ENCODE measurements at places on chromosomes 5 and 9.

DNA sequence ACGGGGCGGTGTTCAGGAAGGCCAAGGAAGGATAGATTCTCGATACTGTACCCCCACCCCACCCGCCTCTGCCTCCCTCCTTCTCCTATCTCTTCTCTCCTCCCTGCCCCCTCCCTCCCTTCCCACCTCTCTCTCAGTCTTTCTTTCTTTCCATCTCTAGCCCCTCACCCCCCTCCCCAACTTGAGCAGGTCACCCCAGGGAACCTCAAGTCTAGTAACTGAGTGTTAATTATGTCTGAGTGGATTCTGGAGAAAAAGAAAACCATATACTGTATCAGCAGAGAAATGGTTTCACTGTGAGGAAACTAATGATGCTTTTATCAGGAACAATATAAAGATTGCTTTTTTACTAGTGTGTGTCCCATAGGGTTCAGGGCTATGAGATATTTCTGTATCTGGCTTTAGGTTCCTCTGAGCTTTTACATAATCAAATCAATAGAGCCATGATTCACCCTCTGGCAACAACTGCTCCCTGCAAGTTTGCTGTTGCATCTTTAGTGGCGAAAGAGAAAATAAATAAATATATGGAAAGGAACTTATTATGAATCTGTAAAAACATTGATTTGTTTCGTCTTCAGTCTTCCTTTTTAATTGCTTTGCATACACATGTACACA is 639.7 kb downstream of the CCDC171 start:
- no peak for DNase-seq

DNA sequence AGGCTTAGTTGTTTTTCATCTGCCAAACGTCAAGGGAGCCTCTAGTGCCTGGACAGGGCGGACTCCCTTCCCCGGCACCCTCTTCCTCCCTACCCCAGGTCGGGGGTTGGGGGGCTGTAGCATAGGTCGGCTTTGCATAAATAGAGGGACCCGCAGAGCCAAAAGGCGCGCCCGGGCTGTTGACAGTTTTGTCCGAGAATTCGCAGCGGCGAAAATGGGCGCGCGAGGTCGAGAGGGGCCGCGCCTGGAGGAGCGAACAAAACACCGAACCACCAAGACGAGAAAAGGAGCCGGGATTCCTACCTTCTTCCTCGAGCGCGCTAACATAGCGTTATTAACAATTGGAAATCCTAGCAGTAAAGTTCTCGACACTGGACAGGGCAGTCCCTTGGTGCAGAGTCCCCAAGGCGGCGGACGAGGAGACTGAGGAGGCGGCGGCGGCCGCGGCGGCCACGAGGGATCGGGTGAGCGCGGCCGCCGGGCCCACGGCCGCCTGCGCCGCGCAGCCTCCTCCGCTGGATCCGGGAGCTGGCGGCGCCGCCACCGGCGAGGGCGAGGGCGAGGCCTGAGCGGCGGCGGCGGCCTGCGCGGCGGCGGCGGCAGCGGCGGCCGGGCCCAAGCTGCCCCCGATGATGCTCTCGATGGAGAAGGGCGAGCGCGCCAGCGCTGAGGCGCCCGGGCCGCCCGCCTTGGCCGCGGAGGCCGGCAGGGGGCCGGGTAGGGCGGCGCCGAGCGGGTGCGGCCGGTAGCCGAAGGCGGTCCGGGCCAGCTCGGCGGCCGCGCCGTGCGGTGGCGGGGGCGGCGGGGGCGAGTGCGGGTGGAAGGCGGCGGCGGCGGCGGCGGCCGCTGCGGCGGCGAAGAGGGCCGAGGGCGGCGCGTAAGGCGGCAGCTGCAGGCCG is 1.7 kb downstream of the FOXD1 start:
- no peak for DNase-seq

- DNase-seq: no peak
These were observed 71.5 kb downstream of the INVS start for GRCh38 chr9:100170556-100170955.

- no peak for DNase-seq
These were observed 13.5 kb upstream of the NUP214 start for GRCh38 chr9:131111854-131112311.

GRCh38 chr9:73714294-73714693 is 562.6 kb downstream of the ANXA1 start:
- DNase-seq: no peak

DNA sequence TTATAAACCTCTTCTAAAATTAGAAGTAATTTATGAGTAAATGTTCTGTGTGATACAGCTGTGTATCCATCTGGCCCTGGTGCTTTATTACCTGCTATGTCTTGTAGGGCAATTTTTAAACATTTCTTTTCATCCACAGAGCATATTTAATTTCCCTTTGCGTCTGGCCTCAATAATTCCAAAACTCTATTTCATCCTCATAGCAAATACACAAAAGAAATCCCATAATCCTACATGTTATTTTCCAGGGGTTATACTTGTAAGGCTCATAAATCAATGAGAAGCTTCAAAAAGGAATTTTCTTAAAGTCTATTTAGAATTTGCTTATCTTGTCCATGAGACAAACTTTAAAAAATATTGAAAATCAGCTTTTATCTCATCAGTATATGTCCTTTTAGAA is 167.0 kb downstream of the TTC39B start:
- no peak for DNase-seq

DNA sequence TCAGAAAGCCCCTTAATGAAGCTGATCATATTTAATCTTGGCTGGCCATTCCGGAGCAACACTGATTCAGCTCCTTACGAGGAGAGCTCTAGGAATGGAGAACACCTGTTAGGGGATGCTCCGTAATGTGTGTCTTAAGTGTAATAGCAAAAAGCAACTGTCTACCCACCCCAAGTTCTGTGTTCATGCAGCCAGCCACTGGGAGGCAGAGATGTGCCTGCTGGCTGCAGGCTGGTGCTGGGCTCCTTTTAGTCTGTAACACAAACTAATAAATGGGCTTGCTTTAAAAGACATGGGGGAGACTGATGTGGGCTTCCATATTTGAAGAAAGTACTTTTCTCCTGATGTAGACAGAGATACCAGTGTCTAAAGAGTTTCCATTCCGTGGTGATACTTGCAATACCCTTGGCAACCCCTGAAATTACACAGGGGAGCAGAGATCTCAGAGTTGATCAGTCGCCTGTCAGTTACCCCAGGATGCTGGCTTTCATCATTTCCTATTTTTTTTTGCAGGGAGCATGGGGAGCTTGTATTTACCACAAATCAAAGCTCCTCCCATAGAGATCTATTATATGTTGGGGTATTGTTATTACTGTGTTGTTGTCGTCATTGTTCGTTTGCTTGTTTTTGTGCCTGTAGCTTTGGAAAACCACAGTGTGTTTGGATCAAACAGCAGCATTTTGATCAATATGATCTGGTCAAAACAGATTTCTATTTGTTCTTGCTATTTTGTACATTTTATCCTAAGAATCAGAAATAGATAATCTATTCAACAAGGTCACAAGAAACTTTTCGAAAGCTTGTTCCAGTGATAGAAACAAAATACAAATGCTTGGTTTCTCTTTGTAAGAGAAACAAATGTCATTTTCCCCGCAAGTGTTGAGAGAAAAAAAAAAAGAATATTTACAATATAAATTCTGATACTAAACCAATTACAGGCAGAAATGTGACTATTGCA is 65.8 kb downstream of the MTX3 start:
- no peak for DNase-seq

GRCh38 chr5:16312785-16313184 is 133.2 kb upstream of the MARCHF11 start:
- DNase-seq: no peak

DNA sequence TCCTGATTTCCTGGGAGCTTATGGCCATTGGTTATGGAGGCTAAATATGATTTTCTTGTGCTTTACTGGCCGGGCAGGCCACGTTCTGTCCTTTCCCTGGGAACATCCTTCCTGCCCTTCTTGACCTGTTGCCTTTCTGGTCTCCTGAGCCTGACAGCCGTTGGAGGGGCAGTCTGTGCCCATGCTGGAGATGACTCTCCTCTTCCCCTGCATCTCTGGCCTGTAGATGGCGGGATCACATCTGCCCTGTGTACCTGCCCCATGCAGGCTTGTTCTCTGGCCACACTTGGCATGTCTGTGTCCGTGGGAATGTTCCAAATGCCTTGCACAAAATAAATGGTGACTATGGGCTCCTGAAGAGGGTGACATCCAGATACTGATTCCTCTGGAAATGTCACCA is 253.1 kb upstream of the IRX4 start:
- no peak for DNase-seq

DNA sequence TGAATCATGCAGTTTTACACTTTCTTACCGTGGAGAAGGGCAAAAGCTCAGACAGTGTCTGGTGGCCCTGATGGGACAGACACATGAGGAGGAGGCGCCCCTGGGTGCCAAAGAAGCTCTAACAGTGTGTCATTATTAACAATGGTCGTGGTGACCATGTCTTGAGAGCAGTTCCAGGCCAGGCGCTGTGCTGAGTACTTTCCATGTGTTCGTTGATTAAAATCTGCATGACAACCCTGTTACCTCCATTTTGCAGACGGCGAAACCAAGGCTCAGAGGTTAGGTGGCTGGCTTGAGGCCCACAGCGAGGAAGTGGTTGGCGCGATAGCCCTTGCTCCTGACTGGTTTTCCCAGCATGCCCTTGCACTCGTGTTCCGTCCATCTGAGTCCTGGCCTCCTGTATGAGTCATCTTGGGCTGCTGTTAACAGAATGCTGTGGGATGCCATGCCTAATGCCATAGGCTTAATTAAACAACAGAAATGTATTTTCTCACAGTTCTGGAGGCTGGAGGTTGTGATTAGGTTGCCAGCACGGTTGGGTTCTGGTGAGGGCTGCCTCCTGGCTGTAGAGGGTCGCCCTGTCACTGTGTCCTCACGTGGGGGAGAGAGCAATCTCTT is 92.0 kb downstream of the AMBP start:
- no peak for DNase-seq

GRCh38 chr9:26656003-26656870 is 236.4 kb downstream of the CAAP1 start:
- DNase-seq: no peak

- no peak for DNase-seq
These were observed 188.3 kb downstream of the GABBR2 start for GRCh38 chr9:98520221-98520960.

- DNase-seq: no peak
These were observed 13.2 kb upstream of the LHX2 start for GRCh38 chr9:123998278-123998925.

Measured in activated naive CD4-positive, alpha-beta T cell (primary cell).